ENCODE measurements at places on chromosomes 4 and X. TPM values are rescaled to one million over a fixed set of nuclear protein-coding genes. Genes with fewer than 3 reads are reported as not detected.
A peak's percentile ranks its signal among the peaks of the same experiment; 100 is the strongest.

GRCh38 chr4:23333556-23333945, 556.3 kb downstream of the PPARGC1A start:
- no peak for DNase-seq

GRCh38 chrX:100413229-100413628, 3.2 kb upstream of the PCDH19 start:
- DNase-seq = peak; percentile 86

DIPK2B gene
- total RNA-seq = not detected

DNA sequence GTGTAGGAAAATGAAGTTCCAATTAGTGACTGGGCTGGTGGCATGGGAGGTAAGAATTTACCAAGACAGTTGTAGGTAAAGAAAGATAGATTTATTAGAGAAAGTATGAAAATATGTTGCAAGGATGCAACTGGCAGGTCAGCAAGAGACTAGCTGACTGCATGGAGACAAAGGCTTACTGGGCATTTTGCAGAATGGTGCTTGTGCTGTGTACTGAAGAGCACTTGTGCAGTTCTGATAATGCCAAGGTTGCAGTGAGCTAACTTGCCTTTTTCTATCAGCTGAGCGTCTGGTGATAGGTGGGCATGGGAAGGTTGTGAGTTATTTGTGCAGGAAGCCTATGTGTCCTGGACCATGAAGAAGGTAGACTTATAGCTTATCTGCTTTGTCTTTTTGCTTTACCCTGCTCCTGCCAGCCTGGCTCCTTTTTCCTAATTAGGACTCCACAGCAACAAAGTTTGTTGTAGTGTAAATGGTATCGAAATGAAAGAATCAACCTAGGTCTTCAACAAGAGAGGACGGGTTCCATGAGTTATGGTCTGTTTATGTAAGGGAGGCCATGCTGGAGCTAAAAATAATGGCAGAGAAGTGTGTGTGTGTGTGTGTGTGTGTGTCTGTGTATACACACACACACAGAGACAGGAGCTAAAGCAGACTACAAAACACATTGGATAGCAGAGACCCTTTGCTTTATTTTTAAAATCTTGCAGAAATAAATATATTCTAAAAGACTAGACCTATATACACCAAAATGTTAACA, 15.0 kb downstream of the BST1 start:
- DNase-seq = no peak

- no peak for DNase-seq
Observed at GRCh38 chrX:69177511-69178162, 12.4 kb upstream of the PJA1 start.

DNA sequence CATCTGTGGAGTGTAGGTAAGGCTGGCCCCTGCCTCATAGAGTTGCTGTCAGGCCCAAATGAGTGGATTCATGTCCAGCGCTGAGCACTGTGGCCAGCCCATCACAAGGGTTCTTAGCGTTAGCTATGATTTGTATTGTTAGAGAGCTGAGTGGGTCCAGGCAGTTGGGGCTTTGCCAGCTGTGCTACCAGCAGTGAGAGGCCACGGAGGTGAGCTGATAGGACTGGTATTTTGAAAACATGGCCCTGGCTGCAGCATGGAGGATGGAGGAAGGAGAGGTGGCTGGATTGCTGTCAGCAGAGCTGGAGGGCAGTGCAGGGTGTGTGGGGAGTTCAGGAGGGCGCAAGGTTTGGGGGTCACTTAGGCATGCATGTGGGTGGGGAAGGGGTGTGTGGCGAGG, 69.8 kb downstream of the PSAPL1 start:
- DNase-seq = no peak

GASK1B gene
- total RNA-seq = 35.4 TPM

DNA sequence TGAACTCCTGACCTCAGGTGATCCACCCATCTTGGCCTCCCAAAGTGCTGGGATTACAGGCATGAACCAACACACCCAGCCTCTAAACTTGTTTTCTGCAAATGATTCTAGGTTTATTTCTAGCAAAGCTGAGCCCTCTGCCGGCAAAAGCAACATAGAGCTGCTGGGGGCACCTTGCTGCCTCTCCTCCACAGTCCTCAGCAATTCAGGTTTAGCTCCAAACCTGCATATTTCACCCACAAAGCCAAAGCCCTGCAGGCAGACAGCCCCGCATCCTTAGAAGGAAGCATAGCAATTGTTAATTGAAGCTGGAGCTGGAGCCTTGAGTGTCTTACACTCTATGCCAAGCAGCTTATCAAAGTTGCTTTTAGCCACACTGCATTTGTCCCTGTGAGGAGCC, 24.9 kb upstream of the OCIAD2 start:
- no peak for DNase-seq

DNA sequence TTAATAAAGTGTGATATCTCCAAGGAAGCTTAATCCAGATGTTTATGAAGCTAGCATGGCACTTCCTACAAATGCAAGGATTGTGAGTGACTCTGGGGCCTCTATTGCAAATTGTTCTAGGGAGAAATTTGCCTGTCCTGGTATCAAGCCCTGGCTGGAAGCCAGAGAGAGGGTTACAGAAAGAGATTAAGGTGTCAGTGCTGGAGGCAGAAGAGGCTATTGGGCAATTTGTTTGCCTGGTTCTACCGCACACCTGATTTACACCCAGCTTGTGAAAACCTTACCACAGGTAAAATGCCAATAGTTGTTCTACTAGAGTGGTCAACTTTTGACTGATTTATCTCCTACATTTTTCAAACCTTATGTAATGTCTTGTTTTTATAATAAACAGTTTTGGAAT, 186.7 kb upstream of the FAT1 start:
- no peak for DNase-seq

XAGE1B gene
- total RNA-seq = not detected

COL25A1 gene
- 1.4 TPM for total RNA-seq

- DNase-seq = no peak
Observed at GRCh38 chr4:189129044-189129694, 811.5 kb upstream of the FRG1 start.

DNA sequence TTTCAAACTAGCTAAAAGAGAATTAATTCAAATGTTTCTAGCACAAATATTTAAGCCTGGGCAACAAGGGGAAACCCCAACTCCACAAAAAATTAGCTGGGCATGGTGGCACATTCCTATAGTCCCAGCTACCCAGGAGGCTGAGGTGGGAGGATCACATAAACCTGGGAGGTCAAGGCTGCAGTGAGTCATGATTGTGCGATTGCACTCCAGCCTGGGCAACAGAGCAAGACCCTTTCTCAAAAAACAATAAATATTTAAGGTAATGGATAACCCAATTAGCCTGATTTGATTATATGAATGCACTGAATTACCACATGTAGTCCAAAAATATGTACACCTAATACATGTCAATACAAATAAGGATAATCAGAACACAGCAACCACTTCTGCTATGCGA, 14.3 kb downstream of the RCHY1 start:
- no peak for DNase-seq

GRCh38 chr4:147582386-147583060, 34.7 kb upstream of the TMEM184C start:
- DNase-seq = no peak

DNA sequence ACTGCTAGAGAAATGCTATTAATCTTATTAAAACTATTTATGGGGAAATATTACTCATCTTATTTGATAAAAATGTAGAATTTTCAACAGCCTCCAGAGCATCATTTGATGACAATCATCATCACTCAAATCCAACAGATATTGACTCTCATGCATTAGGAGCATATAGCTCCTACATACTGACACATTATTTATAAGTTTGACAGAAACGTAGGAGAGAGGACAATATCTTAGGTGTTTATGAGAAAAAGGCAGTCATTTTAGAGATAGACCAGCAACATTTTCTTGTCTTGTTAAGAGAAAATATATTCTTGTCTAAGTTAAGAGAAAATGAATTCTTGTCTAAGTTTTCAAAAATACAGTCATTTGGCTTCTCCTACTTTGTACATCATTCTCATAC, 2550.2 kb downstream of the PCDH7 start:
- DNase-seq = no peak

PABPC1L2A gene
- not detected for total RNA-seq

DNA sequence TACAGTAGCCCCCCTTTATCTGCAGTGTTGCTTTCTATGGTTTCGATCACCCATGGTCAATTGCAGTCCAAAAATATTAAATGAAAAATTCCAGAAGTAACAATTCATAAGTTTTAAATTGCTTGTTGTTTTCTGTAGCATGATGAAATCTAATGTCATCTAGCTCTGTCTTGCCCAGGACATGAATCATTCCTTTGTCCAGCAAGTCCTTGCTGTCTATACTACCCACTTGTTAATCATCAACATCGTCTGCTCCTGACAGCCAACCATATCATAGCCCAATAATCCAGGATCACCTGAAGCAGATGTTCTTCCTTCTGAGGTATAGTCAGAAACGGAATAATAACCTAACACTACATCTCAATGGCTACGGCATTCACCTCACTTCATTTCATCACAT, 79.8 kb downstream of the ADAMTS3 start:
- DNase-seq = no peak

HTR2C gene
- total RNA-seq = not detected

DNA sequence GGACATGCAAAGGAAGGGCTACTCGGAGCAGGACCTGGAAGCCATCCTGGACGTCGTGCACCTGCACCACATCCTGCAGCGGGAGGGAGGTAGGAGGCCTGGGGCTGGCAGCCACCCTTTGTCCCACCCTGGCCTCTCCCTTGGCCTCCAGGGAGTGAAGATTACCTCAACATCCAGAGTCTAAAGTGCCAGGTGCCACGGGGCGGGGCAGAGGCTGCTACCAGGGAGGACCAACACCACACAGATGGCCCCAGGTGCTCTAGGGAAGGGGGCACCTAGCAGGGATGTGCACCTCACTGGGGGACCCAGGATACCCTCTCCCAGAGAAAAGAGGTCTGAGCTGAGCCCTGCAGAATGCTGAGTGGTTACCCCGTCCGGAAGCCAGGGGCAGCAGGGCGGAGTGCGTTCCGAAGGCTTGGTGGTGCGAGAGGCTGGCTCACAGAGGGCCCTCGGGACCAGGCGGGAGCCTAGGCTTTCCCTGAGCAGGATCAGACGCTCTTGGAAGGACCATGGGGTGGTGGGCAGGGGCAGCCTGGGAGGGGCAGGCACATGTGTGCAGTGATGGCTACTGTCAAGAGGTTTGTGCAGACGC, 16.1 kb downstream of the ABCD1 start:
- peak; percentile 37 for DNase-seq

DNA sequence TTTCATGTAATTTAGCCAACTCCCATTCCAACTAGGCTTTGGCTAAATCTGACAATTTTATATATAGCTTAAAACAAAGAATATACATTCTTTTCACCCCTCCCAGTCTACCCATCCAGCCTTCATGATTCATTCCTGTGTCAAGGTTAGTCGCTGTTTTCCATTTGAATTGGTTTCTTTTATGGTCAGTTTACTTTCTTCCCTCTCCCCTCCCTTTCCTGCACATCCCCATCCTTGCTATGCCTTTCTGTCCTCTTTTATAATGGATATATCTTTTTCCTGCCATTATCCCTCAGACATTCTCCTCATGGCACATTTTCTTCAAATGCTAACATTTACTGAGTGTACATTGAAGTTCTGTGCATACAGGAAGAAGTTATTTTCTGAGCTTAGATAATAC, 4.7 kb downstream of the ZXDB start:
- no peak for DNase-seq

C1GALT1C1 gene
- 36.9 TPM for total RNA-seq

DNA sequence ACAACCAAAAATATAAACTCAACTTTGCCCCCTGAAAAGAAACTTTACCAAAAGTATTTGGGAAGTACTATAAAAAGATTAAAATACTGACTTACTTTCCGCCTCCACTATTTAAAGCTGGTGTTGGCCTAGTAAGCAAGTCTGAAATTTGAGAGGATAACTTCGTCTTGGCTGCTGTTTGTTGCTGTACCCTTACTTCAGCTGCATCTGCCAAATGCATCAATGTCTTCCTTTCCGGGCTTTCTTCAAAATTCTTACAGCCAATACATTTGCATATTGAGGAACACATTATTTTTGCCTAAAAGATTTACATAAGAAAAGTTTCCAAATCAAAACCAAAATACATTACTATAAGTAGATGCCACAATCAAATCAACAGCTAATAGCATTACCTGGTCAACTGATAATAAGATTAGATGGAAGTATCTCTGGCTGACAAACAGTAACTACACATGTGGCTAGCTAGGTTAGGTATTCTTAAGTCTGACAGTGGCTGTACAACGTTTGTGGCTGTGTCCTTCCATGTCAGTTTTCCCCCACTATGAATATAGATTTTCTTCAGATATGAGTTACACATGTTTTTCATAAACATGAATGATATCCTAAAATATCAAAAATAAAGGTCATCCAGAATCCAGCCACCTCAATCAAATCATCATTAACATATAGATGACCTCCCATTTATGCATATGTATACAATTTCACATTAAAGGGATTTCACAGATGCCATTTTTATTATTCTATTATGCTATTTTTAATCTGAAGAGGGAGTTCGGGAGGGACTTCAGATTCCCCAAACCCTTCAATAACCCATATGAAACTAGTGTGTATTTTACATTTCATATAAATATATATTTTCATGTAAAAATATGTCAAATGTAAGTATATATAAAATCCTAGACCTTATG, 30.6 kb downstream of the THAP9 start:
- DNase-seq = no peak

DNA sequence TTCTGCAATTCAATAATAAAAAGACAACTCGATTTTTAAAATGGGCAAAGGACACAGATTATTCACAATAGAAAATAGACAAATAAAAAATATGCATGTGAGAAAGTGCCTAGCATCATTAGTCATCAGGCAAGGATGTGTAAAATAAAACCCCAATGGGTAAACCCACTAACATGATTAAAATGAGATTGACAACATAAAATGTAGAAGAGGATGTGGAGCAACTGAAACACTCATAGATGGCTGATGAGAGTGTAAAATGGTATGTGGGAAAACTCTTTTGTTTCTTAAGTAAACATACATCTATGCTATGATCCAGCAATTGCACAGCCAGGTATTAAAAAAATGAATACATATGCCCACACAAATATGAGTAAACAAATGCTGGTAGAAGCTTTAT, 177.6 kb downstream of the IQCM start:
- peak; percentile 54 for DNase-seq
